ENCODE measurements at places on chromosomes 11 and 22. TPM values are rescaled to one million over a fixed set of nuclear protein-coding genes. Genes with fewer than 3 reads are reported as not detected.

- peak overlapping the region; percentile 38 for H3K27ac ChIP-seq
- DNase-seq: peak; percentile 52
- peaks cover 11% of the 10 kb centered on the region for H3K27me3 ChIP-seq
Measured at GRCh38 chr11:61890529-61891330, 615 bp downstream of the FADS3 start.

GRCh38 chr11:12569499-12570425, 104.5 kb upstream of the TEAD1 start:
- H3K4me1 ChIP-seq: no peaks in the 10 kb centered on the region
- no peaks in the 10 kb centered on the region for H3K36me3 ChIP-seq
- DNase-seq: no peak
- H3K27me3 ChIP-seq: peaks cover 3% of the 10 kb centered on the region
- no peak overlapping the region for H3K4me3 ChIP-seq
- no peak overlapping the region for H3K27ac ChIP-seq

DNA sequence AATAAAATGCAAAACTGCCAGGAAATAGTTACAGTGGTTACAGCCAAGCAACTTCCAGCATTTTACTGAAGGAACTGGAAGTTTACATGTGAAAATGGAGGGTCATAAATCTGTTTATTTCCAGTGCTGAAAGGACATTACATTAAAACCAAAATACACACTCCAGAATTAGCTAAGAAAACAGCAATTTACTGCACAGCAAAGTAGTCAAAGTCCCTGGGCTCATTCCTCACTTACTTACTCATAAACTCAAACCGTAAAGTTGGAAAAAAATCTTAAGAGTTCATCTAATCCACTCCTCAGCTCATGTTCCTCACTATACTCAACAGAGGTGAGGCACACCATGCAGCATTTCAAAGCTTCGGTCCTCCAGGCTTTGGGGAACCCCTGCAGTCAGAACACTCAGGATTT, 17.4 kb downstream of the CTSC start:
- DNase-seq: no peak
- H3K27me3 ChIP-seq: no peaks in the 10 kb centered on the region
- peaks cover 15% of the 10 kb centered on the region for H3K4me1 ChIP-seq
- H3K4me3 ChIP-seq: no peak overlapping the region

- no peak for DNase-seq
- no peaks in the 10 kb centered on the region for H3K36me3 ChIP-seq
- H3K4me1 ChIP-seq: no peaks in the 10 kb centered on the region
- no peak overlapping the region for H3K27ac ChIP-seq
- no peaks in the 10 kb centered on the region for H3K27me3 ChIP-seq
- no peak overlapping the region for H3K4me3 ChIP-seq
Measured at GRCh38 chr11:27971171-27971570, 136.8 kb downstream of the KIF18A start.

Gene BCO2
- 1.8 TPM for total RNA-seq

Gene CHST1
- 0.26 TPM for total RNA-seq

Gene SEPTIN3
- total RNA-seq: 0.12 TPM

Gene ACTN3
- total RNA-seq: 0.23 TPM

DNA sequence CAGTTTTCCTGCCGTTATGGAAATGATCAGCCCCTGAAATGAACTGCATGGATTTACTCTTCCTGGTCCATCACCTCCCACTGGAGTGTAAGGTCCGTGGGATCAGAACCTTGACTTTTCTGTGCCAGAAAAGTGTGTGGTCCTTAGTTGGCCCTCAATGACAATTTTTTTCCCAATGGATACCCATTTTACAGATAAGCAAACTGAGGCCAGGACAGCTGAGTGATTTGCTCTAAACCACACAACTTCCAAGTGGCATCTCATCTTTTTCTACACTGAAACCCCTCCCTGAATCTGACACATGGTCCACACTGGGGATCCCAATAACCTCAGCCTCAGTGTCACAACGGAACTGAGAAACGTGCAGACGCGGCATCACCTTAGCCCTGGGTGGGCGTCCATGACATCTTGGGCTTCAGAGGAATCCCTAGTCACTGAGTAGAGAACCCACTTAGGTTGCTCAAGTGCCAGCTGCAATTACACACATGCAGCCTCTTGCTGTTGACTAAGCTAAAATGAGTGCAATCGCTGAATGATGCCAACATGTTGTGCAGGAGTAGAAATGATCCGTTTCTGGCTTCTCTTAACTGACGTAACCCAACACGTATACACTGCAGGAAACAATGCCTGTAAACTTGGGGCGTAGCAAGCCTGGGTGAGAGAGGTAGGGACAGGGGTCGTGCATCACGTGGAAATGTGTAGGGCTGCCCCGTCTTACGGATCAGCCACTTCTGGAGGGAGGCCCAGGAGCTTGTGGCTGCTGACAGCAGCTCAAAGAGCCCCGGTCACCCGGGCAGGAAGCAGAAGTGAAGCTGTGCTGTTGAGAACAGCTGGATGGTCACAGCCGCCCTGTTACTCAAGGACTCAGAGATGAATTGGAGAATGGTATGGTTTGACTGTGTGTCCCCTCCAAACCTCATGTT, 136.3 kb downstream of the SHANK2 start:
- H3K36me3 ChIP-seq: no peaks in the 10 kb centered on the region
- H3K27me3 ChIP-seq: no peaks in the 10 kb centered on the region
- no peaks in the 10 kb centered on the region for H3K4me1 ChIP-seq

DNA sequence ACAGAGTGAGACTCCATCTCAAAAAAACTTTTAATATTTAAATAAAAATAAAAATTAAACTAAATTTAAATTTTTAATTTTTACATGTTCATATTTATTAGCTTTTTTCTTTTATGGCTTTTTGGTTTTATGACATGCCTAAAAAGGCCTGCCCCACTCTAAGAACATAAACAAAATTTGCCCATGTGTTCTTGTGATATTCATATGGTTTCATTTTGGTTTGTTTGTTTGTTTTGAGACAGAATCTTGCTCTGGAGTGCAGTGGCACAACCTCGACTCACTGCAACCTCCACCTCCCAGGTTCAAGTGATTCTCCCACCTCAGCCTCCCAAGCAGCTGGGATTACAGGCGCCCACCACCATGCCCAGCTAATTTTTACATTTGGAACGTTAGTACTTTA, 27.7 kb downstream of the SUSD2 start:
- H3K4me3 ChIP-seq: no peak overlapping the region
- no peak for DNase-seq
- H3K4me1 ChIP-seq: peaks cover 16% of the 10 kb centered on the region
- H3K27ac ChIP-seq: no peak overlapping the region
- no peaks in the 10 kb centered on the region for H3K36me3 ChIP-seq

GRCh38 chr11:78220218-78221157, 31.8 kb downstream of the USP35 start:
- no peak for DNase-seq
- no peak overlapping the region for H3K4me3 ChIP-seq
- H3K27me3 ChIP-seq: no peaks in the 10 kb centered on the region

DNA sequence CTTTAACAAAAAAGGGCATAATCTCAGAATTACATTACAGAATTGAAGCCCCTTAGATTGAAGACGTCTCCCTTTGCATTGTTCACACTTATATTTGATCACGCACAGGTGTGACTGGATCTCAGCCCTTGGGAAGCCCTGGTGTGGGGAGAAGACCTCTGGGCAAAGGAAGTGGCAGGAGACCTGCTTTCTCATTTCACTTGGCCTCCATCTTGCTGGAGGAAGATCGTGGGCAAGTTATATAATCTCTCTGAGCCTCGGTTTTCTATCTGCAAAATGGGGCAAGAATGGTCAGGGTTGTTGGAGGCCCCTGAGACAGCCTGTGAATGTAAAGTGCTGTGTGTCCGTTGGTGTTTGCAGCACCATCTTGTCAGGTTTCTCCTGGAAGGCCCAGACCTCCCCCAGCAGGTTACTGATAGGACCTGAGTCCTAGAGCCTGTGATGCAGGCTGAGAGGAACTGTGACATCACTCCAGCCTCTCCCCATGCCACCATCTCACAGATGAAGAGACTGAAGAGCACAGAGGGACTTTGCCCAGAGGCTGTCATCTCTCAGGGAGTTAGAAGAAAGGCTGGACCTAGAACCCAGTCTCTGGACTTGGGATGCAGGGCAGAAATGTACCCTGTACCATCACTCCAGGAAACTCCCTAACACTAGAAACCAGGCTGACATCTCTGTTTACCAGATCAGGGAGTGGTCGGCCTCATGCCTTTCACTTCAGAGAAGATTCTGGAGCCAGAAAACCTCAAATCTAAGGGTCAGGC, 1.1 kb upstream of the APOA1 start:
- H3K27me3 ChIP-seq: no peaks in the 10 kb centered on the region
- H3K36me3 ChIP-seq: peaks cover 5% of the 10 kb centered on the region

- no peaks in the 10 kb centered on the region for H3K36me3 ChIP-seq
- H3K27me3 ChIP-seq: no peaks in the 10 kb centered on the region
- no peak overlapping the region for H3K27ac ChIP-seq
- no peak for DNase-seq
- no peak overlapping the region for H3K4me3 ChIP-seq
- no peaks in the 10 kb centered on the region for H3K4me1 ChIP-seq
Measured at GRCh38 chr22:48268771-48269552, 1506.5 kb downstream of the TBC1D22A start.

- no peak overlapping the region for H3K4me3 ChIP-seq
- H3K27ac ChIP-seq: no peak overlapping the region
- H3K36me3 ChIP-seq: no peaks in the 10 kb centered on the region
- no peaks in the 10 kb centered on the region for H3K4me1 ChIP-seq
- no peaks in the 10 kb centered on the region for H3K27me3 ChIP-seq
- DNase-seq: no peak
Measured at GRCh38 chr11:20089796-20090653, 70.2 kb downstream of the DBX1 start.

GRCh38 chr22:50192436-50193204, 6.9 kb downstream of the TRABD start:
- H3K4me3 ChIP-seq: peak overlapping the region; percentile 88
- peak; percentile 66 for DNase-seq
- H3K36me3 ChIP-seq: peaks cover 36% of the 10 kb centered on the region
- peaks cover 74% of the 10 kb centered on the region for H3K4me1 ChIP-seq
- H3K27ac ChIP-seq: peak overlapping the region; percentile 93

- no peak for DNase-seq
- H3K4me3 ChIP-seq: no peak overlapping the region
- H3K4me1 ChIP-seq: peaks cover 8% of the 10 kb centered on the region
- no peaks in the 10 kb centered on the region for H3K36me3 ChIP-seq
- H3K27me3 ChIP-seq: no peaks in the 10 kb centered on the region
Measured at GRCh38 chr22:49833340-49834007, 5.8 kb upstream of the BRD1 start.
